ENCODE measurements at places on chromosomes 11 and 22.

DNA sequence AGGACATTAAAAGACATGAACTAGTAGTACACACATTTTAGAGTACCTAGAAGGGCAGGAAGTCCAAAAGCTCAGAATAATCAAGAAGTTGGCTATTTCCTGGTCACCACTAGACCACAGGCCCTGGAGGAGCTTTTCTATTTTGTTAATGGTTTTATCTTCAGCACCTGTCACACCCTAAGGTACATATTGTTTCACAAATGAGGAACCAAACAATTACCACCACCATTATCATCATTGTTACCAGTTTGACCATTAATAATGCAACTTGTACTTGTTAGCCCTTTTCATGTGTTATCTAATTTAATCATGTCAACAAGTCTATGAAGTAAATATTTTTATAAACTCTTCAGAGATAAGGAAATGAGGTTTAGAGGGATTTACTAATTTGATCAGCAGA lies 4.9 kb downstream of the MRPL48 start:
- DNase-seq: no peak

DNA sequence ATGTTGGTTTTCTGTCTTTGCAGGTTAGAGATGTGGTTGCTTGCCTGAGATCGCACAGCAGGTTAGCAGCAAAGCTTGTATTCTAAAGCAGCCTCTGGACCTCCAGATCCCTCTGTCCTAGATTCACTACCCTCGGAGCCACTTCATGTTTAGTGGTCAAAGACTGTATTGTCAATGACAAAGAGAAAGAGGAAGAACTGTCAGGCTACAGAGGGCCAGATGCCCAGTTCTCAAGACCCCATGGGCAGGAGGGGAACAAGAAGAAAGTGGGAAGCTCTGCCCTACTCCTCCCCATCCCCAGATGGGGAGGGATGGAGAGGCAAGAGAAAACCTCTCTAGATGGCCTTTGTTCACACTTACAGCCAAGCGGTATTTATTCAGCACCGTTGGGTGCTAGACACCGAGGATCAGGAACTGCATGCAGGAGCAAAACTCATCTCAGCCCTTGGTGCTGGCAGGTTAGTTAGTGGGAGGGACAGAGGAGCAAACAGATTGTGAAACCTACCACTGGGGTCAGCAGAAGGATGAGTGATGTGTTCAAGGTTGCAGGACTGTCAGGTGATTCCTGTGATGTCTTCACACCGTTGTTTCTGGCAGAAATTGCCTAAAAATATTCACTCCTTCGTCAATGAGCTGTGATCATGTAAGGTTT lies 38.3 kb upstream of the PTPRJ start:
- no peak for DNase-seq

DNA sequence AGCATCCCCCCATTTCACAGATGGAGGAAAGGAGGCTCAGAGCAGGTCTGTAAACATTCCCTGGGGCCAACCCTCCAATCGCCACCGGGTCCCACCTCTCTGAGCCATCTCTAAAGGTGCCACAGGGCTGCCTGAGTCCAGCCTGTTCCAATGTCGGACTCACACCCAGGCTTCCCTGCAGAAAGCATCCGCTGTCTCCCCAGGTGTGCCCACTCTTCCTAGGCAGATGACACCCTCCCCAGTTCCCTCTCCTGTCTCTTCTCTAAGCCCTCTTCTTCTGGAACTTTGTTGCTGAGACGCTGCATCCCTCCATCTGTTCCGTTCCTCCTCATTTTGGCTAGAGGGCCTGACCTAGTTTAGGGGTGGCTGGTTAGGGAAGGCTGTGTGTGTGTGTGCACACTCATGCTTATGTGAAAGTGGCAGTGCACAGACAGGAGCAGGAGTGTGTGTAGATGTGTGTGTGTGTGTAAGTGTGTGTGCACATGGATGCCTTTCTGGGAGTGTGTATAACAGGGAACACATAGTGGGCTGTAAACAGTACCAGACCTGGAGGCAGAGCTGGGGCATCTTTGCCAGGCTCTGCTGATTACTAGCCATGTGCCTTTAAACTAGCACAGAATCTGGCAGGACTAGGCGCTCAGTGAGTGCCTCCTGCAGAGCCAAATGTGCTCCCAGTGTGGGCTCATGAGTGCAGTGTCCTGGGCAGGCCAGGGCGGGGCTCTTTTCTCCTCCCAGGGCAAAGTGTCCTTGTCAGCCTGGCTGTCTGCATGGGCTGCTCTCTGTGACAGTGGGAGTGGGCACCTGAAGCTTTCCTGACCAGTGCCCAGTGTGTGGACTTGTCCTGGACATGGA lies 77.3 kb upstream of the NECTIN1 start:
- DNase-seq: no peak

DNA sequence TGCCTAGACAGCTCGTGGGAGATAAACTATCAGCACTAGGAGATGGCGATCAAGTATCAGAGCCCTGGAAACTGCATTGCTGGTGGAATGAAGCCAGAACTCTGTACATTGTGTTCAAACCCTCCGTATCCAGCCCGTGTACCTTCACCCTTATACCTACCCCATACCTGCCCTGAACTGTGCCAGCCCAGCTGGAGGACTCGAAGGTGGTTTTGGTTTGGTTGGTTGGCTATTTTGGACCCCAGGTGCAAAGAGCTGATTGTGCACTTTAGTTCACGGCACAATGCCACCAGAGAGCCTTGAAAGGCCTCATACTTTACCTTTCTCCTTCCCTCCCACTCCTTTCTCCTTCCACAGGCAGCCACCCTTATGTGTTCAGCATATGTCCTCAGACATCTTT lies 16.0 kb downstream of the FAM83F start:
- DNase-seq: no peak

DNA sequence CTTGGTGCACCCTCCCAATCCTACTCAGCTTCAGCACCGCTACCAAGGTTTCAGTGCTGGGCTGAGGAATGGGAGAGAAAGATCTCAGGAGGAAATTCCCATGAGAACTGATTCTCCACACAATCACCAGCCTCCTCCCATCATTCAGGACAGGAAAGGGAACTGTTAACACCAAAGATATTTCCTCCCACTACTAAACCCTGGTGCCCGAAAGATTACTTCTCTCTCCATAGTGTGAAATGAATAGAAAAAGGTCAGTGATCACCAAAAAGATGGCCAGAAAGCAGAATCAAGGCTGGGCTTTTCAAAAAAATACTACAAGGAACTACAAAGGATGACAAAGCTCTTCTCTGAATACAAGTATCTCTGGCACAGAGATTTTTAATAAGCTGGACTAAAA lies 26.1 kb downstream of the TCIRG1 start:
- DNase-seq: no peak

- DNase-seq: no peak
These were observed 71.8 kb downstream of the TTC28 start for GRCh38 chr22:28607795-28608194.

DNA sequence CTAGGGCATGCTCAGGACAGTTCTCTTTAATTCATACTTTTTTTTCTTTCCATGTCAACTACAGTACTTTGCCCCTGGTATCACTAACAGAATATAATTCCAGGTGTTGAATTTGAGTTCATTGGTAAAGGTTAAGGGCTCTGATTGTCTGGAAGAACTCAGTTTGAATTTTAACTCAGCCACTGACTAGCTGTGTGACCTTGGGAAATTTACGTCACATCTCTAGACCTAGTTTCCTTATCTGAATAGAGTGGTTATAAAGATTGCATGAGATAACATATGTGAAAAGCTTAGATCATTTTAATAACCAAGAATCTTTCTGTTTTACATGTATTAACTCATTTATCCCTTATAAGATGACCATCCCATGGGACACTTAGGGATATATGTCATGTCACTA lies 15.8 kb upstream of the ZC3H12C start:
- no peak for DNase-seq

GRCh38 chr11:130102301-130103249 lies 32.9 kb downstream of the APLP2 start:
- no peak for DNase-seq

DNA sequence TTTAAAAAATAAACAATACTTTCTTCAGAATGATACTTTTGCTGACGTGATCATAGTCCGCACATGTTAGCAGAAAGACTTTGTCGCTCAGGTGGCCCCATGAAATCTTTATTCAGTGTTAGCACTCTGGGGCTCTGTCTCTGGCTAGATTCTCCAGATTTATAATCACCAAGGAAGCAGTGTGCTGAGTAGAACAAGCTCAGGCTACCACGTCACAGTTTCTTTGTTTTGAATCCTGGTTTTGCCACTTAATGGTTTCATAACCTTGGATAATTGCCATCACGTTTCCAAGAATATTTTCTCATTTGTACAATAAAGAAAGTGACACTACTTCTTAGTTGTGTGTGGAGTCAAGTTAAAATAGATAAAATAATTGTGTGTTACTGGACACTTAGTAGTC lies 3.9 kb upstream of the MUC15 start:
- no peak for DNase-seq

GRCh38 chr11:62753736-62754603 lies at the start of gene ZBTB3:
ZBTB3 (minus strand) TSS chr11:62754160; CDS start chr11:62753664, 496 bp downstream.
- peak; percentile 100 for DNase-seq

- no peak for DNase-seq
These were observed 21.5 kb downstream of the OTUB1 start for GRCh38 chr11:64007629-64008282.

DNA sequence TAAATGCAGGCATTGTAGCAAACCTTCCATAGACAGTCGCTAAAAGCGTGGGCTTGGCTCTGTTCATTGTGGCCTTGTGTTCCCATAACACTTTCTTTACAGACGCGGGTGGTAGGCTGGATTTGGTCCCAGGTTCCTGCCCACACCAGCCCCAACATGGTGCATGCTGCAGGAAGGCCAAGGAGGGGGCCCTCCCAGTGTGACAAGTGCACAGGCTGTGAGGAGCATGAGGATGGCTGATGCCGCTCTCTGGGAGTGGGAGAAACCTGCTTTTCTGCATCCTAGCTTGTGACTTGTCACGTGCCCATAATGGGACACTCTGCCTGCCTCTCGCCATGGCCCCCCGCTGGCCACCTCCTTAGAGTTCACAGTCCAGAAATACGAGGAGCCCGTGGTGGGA lies 161.8 kb upstream of the B3GAT1 start:
- no peak for DNase-seq

- DNase-seq: no peak
These were observed 297.0 kb downstream of the CTTN start for GRCh38 chr11:70695086-70695960.

- no peak for DNase-seq
These were observed 4.7 kb downstream of the RTCB start for GRCh38 chr22:32407312-32407711.

GRCh38 chr22:27220339-27220738 lies 563.0 kb downstream of the MIAT start:
- DNase-seq: no peak

DNA sequence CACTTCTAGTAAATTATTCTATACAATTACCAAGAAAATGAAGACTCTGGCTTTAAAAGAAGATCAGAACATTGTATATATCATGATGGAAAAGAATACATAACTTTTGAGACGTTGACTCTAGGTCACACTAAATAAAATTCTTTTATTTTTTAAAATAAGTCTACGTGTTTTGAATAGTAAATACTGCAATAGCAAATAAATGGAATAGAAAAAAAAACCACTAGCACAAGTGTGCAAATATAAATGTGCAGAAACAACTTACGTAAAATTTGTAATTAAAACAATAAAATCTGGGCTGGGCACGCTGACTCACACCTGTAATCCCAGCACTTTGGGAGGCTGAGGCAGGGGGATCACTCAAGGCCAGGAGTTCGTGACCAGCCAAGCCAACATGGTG lies 17.9 kb downstream of the SIK3 start:
- DNase-seq: no peak

- no peak for DNase-seq
These were observed 305.7 kb downstream of the BLID start for GRCh38 chr11:121810291-121810690.

GRCh38 chr11:2563213-2564007 lies 118.6 kb downstream of the KCNQ1 start:
- DNase-seq: no peak

- DNase-seq: no peak
These were observed 25.9 kb downstream of the MOV10L1 start for GRCh38 chr22:50115693-50116092.

DNA sequence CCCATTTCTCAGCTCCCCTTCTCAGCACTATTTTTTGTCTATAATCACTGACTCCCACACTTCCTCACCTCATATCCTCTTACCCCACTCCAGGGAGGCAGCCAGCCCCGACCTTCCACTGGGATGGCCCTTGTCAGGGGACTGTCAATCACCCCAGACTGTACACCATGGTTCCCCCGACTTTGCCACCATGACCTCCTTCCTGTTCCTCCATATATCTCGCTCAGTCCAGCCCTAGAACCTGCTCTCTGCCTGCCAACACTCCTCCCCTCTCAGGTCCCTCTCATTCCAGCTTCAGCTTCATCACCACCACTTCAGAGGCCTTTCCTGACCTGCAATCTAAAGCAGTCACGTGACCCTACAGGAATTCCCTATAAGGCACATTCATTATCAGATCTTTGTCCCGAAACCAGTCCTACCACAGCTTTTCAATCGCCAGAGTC lies 16.5 kb downstream of the PRPF19 start:
- no peak for DNase-seq

GRCh38 chr22:46992121-46992731 lies 229.8 kb downstream of the TBC1D22A start:
- no peak for DNase-seq

- DNase-seq: no peak
These were observed 27.9 kb downstream of the RPL3 start for GRCh38 chr22:39291523-39291922.

DNA sequence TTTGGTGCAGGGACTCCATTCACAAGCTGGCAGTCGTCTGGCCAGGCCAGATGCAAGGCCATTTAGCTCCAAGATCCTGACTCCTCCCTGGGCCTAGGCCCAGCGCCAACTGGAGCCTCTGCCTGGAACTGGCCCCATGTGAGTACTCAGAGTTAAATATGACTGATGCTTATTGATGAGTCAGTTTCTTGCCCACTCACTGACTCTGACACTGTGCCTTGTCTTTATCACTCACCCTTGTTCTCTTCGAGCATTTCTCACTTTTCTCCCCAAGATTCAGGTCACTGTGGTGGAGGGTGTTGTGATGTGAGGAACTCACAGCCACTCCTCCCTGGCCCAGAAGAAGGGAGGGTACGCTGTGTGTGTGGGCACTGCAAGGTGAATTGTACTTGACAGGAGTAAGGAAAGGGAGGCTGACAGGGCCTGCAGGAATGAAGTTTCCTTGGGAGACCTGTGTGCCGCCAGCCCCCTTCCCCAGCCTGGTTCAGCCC lies 23.2 kb upstream of the ST3GAL4 start:
- no peak for DNase-seq

- peak; percentile 69 for DNase-seq
These were observed 119.4 kb downstream of the HIPK3 start for GRCh38 chr11:33376331-33377310.

DNA sequence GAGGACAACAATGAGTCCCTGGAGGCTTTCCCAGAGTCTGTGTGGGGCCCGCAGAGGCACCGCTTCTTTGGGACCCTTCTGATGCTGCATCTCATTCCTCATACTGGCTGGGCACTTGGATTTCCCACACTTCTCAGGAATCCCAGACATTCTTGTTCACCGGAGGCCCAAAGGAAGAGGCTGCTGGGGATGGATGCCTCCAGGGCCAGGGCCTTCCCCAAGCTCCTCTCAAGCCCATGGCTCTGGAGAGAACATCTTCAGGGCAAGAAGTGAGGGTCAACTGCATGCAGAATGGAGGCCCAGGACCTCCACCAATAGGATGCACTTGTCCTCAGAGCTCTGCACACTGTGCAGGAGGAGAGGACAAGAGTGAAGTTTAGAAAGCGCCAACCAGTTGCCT lies 34.6 kb downstream of the DKK3 start:
- no peak for DNase-seq

GRCh38 chr11:68150037-68150436 lies 28.8 kb upstream of the CHKA start:
- DNase-seq: peak; percentile 44

- no peak for DNase-seq
These were observed 119.2 kb downstream of the KCNQ1OT1 start for GRCh38 chr11:2580571-2581001.

Measured in NCI-H1417 (cell line).